Activated CD4-positive, alpha-beta T cell treated with anti-CD3 and anti-CD28 coated beads for 1 hour (primary cell): ENCODE measurements at places on chromosomes 12 and 14.

GRCh38 chr12:65868878-65869277 lies 44.6 kb downstream of the HMGA2 start:
- no peak for DNase-seq

GRCh38 chr14:21505012-21505553 lies 6.1 kb downstream of the METTL3 start:
- DNase-seq: no peak

DNA sequence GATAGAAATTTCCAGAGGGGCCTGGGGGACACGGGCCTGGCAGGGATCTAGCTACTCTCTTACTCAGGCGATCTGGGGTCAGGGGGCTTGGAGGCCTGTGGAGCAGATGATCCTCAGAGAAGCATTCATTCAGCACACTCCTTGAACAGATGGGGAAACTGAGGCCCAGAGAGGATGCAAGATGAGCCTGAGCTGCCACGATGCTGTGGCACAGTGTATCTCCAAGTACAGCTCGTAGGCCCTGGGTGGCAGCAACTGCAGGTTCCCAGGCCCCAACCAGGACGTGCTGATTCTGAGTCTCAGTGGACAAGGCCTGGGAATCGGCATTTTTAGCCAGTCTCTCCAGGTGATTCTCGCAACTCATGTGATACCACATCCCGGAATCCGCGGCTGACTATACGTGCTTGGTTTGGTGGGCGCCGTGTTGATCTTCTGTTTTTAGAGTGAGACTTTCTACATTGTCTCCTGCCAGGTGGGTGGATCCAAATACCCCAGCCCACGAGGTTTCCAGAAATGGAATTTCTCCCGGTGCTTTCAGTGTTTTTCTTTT lies 22.5 kb downstream of the ADGRD1 start:
- no peak for DNase-seq

DNA sequence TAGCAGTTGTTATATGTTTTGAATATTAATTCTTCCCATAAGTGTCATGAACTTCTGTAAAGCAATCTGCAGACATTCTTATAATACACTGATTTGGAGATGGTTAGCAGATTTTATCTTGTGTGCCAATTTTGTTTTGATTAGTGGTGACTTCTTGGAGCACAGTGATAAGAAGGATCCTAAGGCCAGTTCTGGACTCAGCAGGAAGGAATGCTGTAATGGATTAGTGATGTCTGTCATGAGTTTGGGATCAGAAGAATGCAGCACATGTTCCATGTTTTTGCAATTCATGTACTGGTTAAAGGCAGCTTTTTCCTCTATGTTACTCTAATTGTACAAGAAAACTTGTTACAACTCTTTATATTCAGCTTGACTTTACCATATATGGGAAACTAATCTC lies 91.5 kb downstream of the UNC79 start:
- no peak for DNase-seq

- DNase-seq: no peak
Measured at GRCh38 chr14:88955455-88955854, 131.0 kb downstream of the TTC8 start.

GRCh38 chr12:96240656-96241055 lies 46.5 kb downstream of the ELK3 start:
- DNase-seq: no peak

DNA sequence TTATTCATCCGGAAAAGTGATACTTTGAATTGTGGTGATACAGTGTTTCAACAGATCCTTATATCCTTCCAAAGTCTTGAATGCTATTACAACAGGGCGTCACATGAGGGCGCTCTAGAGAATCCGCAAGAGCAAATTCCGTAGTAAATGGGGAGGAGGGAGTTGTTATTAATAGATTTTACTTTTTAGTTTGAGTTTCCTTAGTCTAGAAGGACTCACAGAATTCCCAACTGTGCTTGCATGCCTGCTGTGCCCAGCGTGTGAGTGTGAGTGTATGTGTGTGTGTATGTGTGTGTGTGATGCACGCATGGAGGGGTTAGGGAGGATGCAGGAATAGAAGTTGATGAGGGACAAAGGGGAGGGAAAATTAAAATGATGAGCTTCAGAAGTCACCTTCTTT lies 375.3 kb downstream of the C12orf75 start:
- no peak for DNase-seq
